Activated CD8-positive, alpha-beta memory T cell treated with anti-CD3 and anti-CD28 coated beads for 24 hours (primary cell): ENCODE measurements at places on chromosomes 7 and 10.

- DNase-seq = no peak
These were observed 158.5 kb downstream of the TRIL start for GRCh38 chr7:28799619-28800018.

GRCh38 chr10:67780759-67781538 is 57.0 kb downstream of the DNAJC12 start:
- DNase-seq = no peak

DNA sequence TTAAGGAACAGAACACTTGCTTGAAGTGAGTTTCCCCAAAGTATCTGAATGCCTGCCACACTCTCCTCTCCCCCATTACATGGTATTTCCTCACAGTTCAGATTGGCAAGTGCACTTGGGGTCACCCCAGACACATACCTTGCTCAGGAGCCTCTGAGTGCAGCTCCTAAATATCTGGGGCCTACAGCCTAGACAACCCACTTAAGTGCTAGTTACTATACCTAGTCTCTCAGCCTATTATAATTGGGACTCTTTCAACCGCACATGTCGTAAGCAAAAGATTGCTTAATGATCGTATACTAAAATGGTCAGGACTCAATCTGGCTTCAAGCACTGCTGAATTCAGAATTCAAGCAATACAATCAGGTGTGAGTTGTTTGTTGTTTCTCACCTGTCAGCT is 19.9 kb downstream of the TMEM176B start:
- DNase-seq = no peak

- peak; percentile 76 for DNase-seq
These were observed 59.2 kb downstream of the CDHR3 start for GRCh38 chr7:106022193-106022821.

- no peak for DNase-seq
These were observed 897.9 kb upstream of the AUTS2 start for GRCh38 chr7:68700414-68700813.

GRCh38 chr10:88163572-88163971 is 300.1 kb downstream of the PTEN start:
- no peak for DNase-seq

GRCh38 chr7:38232502-38233366 is 40.7 kb downstream of the TARP start:
- peak; percentile 85 for DNase-seq

- no peak for DNase-seq
These were observed 473.7 kb downstream of the TYW1 start for GRCh38 chr7:67470256-67470751.

DNA sequence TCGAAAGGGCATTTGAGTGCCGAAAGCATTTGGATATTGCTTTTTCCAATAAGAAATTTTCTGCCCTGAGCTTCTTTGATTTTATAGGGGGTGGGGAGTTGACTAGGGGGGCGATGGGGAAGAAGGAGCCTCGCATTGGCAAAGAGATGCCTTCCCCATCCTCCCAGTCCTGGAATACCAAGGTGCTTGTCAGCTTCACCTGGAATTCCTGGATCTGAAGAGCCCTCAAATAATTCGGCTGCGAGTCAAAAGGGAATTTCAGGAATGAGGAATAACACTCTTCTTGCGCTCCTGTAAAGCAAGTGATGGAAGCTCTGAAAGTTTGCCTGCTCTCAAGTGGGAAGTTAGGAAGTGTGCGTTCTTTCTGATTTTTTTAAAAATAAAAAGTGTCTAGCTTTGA is 7.3 kb downstream of the NXPH1 start:
- DNase-seq = no peak

DNA sequence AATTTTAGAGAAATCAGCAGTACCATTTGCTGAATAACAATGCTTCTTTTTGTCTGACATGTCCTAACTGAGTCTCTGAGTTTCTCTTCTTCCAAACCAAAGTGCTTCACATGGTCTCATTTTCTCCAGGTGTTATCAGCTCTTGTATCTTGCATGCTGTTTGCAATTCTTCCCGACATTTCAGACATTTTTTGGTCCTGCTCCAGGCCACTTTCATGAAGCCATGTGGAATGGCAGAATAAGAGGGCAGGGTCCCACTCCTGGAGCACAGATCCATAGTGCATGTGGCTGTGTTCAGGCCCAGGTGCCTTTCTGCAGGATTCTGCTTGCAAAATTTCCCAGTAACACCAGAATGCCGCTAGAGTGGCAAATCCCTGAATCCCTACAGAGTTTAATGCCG is 916.2 kb downstream of the NXPH1 start:
- no peak for DNase-seq

DNA sequence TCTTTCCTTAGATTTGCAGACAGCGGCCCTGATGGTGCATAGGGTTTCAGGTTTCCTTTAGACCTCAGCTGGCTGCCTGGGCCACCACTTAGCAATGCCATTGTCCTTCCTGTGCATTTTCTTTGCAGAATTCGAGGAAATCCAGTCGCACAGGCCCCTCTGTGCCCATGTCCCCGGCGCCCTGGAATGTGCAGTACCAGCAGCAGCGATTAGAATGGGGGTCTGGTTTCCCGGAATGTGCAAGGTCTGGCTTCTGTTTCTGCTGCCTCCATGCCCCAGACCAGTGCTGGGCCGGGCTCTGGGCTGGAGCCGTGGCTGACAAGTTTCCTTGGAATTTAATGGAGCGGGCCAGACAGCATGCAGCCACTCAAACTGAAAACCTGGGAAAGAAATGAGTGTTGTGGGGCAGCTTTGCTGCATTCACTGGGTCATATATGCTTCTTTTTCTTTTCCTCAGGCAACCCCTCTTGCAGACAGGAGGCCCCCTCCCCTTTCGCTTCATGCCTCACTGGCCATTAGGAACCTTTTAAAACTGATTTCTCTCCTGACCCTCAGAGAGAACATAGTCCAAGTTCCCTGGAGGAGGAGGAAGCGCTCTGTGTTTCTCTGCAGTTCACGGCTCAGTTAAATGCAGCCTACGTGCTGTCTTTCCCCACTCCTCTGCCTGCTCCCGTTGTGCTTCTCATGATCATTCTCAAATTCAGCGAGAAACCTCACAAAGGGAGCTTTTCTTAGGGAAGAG is 14.4 kb downstream of the HTRA1 start:
- DNase-seq = no peak

GRCh38 chr10:109887243-109887642 is 36.1 kb downstream of the XPNPEP1 start:
- DNase-seq = peak; percentile 15

- no peak for DNase-seq
These were observed 33.4 kb downstream of the PTPN12 start for GRCh38 chr7:77570330-77571011.

DNA sequence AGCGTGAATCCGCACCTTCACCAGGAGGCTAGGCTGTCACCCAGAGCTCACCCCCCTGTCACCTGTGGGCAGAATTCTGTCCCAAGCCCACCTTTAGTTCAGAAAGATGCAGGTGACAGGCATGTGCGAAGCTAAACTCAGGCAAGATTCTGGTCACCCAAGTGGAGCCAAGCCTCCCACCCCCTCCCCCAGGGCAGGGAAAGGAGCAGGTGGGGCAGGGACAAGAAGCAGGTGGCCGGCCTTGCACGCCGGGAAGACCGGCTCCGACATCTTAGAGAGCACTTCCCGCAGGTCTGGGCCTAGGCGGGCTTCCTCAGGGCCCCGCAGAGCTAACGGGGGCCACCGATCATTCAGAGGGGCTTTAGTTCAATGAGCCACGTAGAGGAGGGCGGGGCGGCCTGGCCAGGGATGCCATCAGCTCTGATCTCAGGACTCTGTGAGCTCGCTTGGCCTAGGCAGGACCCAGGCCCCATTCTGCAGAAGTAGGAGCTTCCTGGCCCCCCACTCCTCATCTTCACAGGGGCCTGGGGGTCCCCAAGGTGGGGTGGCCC is 19.9 kb downstream of the UNCX start:
- no peak for DNase-seq

DNA sequence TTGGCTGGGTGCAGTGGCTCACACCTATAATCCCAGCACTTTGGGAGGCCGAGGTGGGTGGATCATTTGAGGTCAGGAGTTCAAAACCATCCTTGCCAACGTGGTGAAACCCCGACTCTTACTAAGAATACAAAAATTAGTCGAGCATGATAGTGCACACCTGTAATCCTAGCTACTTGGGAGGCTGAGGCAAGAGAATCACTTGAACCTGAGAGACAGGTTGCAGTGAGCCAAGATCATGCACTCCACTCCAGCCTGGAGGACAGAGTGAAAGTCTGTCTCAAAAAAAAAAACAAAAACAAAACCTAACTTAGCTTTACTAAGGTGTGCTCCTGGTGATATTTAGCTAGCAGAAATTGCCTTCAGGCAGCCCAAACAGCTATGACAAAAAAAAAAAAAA is 24.3 kb upstream of the VDAC2 start:
- no peak for DNase-seq

DNA sequence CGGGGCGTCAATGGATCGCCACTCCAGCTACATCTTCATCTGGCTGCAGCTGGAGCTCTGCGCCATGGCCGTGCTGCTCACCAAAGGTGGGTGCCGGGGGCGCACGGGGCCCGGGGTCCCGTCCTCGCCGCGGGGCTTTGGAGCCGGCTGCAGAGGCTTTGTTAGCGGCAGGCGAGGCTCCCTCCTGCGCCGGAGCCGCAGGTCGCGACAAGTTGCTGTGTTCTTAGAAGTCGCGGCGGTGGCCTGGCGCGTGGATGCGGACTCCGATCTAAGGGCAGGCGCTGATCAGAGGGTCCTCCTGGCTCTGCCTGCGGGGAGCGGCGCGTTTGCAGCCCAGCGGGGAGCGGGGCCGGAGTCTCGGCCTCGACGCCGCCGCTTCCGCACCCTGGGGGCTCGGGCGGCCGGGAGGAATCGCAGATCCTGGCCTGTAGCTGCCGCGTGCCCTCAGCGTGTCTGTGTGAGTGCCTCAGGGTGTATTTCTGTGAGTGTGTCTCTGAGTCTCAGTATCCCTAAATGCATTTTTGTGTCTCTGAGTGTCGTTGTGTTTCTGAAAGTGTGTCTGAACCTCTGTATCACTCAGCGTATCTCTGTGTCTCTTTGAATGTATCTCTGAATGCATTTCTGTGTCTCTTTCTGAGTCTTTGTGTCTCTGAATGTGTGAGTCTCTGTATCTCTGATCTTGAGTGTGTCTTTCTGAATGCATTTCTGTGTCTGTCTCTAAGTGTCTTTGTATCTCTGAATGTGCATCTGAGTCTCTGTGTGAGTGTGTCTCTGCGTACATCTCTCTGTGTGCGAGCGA is 766 bp downstream of the BAMBI start:
- DNase-seq = peak; percentile 74

DNA sequence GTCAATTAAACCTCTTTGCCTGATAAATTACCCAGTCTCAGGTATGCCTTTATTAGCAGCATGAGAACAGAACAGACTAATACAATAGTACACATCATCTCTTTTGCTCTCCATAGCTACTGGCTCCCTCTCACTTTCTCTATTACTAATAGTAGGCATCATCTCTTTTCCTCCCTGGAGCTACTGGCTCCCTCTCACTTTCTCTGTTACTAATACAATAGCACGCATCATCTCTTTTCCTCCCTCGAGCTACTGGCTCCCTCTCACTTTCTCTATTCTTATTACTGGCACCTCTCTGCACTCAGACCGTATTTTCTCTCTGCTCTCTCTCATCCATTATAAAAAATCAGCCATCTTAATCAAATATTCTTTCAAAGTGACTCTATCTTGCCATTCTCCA is 37.1 kb downstream of the SLC25A13 start:
- DNase-seq = no peak

DNA sequence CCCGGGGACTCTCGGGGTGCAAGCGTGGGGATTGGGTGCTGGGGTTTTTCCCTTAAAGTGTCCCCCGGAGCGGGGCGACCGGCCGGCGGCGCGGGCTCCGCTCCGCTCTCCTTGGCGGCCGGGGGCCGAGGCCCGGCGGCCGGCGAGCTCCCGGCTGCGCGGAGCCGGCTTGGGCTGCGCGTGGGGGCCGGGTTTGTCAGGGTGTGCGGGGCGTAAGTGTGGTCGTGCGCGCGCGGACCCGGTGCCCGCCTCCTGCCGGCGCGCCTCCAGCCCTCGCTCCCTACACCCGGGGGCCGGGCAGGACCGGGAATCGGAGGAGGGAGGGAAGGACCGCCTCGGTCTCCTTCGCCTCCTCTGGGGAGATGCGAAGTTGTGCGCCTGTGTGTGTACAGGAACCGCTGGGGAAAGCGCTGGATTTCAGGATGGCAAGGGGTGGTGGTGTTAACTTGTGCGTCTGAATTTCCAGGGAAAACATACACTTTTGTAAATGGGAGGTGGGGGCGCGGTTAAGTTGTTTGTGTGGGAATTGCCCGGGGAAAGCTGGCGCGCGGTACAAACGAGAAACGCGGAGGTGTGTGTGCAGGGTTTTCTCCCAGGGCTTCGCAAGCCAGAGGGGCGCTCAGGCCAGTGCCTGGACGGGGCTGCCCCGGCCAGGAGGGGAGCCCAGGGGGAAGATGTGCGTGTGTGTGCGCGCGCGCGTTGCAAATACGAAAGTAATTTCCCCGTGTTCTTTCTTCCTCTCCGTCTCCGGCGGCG is 737 bp downstream of the ZMIZ1 start:
- peak; percentile 77 for DNase-seq
